ENCODE measurements at places on chromosomes 6 and 20.

DNA sequence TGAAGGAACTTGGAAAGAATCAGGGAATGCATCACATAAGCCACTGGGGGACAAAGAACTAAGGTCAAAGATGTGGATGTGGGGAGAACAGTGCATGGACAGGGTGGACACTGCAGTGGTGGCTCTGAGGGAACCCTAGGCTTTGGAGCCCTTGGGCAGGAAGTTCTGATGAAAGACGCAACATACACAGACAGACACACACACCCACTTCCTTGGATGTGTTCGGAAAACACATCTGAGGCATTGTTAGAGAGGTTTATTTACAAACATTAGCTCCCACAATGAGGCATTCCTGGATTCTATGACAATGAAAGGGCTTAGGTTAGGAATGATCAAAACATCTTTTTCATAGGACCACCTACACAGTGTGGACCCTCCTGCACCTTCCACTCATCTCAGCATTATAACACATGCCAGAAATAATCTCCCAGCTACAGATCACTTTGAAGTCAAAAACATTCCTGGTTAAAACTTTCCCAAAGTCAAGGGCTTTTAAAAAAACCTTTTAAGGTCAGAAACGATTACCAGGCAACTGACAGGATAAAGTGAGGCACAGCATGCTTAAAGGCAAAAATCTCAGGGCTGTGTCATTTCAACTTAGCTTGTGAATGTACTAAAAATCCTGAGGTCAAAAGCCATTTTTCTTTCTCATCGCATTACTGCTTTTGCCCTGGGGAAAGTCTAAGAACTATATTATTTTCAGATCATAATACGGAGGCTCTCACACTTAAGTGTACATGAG lies 6.4 kb upstream of the METTL24 start:
- no peak for DNase-seq

GRCh38 chr6:121503589-121503991 lies 68.1 kb downstream of the GJA1 start:
- DNase-seq = no peak

DNA sequence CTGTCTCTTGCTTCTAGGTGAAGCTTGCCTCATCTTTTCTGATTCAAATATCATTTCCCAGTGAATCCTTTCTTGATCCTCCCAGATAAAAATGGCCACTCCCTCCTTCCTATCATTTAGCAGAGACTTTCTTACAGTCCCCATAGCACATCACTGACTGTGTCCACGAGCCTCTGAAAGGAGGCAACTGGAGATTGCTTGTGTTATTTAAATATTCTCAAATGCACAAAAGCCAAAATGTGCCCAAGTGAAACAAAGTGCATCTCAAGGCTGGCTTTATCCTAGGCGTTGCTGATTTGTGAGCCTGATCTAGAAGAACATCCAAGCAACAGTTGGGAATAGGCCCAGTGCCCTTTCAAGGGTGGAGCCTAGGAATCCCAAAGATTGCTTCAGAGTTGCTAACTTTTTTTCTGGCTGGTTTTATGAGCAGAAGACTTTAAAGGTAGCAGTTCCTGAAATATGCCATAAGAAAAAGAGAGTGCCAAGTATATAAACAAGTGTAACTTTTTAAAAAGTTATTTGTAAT lies 393.6 kb downstream of the CD83 start:
- no peak for DNase-seq

- DNase-seq = no peak
Observed at GRCh38 chr6:121965739-121966138, 433.7 kb upstream of the HSF2 start.

DNA sequence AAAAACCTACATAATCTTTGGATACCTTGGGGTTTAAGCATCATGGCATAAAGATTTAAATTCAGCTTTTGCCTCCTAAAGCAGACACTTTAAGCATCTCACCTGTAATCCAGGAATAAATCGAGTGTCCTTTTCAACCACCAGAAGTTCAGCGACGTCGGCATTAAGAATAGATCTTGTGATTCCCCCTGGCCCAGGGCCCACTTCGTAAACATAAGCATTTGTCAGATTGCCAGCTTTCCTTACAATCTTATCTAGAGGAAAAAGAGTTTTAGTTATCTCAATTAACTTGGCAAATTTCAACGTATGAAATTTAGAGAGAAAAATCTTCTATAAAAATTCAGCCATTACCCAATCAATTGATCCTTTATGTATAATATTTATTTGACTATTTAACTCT lies 3.2 kb downstream of the TFB1M start:
- no peak for DNase-seq

DNA sequence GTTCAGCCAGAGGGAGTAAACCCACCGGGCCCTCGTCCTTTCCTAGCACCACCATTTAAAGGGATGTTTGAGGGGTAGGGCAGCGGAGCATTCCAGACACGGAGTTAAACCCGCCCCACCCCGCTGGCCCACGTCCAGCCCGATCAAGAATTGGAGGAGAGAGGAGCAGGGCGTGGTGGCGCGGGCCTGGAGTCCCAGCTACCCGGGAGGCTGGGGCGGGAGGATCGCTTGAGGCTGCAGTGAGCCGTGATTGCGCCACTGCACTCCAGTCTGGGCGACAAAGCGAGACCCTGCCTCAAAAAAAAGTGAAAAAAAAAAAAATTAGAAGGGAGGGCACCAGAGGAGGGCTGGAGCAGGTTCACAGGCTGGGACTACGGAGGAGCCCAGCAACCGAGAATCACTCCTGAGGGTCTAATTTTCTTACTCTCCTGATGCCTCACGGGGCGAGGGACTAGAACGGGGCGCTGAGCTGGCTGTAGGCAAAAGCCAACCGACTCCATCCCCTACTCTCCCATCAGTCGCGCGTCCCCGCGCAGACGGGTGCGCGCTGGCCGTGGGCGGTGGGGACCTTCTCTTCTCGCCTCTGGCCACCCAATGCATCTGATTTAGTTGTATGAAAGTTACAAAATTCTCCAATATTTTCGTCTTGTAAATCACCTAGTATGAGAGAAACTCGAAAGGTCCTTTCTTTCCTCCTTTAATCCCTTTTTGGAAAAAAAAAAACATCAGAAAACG lies 6.1 kb upstream of the HSPA1B start:
- DNase-seq = peak; percentile 77

DNA sequence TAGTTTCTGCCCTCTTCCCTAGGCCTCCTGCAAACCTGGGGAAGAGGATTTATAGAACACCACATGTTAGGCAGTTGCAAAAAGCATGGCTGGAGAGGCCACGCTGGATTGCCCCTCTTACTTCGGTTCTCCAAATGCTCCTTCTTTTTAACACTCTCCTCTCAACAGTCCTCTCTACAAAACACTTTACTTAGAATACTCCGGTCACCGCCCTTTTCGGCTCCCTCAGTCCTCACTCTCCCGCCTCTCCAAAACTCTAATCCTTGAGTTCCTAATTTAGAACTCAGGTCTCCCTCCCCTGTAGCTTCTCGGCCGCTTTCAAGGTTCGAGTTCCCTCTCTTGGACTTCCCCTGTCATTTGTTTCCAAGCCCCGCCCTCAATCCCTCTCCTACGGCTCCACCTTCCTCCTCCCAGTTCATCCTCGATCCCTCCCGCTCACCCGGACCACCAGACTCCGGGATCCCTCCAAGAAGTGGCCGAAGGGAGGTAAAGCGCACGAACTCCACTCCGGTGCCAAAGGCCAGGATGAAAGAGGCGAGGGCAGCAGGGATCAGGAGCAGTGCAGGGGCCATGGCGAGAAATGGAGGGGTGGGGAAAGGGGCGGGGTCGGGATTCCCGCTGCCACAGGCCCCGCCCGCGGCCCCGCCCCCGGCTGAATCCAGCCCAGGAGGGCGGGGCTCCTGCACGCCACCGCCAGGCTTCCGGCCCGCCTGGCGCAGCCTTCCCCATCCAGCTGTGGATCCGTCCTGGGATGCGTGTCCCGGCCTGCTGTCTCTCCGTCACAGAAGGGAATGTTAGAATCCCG lies at the start of gene NRM:
Gene NRM (minus strand): TSS at position 582 of the 805 bp plus-strand sequence. CDS start 10 bp downstream, at position 572.
- peak; percentile 86 for DNase-seq

- no peak for DNase-seq
Observed at GRCh38 chr6:15630202-15630601, 32.6 kb downstream of the DTNBP1 start.

GRCh38 chr6:108502832-108503231 lies 57.9 kb upstream of the FOXO3 start:
- no peak for DNase-seq

- DNase-seq = no peak
Observed at GRCh38 chr6:44332585-44332984, 9.9 kb upstream of the SPATS1 start.

GRCh38 chr6:128389820-128390534 lies 130.4 kb downstream of the PTPRK start:
- DNase-seq = no peak

DNA sequence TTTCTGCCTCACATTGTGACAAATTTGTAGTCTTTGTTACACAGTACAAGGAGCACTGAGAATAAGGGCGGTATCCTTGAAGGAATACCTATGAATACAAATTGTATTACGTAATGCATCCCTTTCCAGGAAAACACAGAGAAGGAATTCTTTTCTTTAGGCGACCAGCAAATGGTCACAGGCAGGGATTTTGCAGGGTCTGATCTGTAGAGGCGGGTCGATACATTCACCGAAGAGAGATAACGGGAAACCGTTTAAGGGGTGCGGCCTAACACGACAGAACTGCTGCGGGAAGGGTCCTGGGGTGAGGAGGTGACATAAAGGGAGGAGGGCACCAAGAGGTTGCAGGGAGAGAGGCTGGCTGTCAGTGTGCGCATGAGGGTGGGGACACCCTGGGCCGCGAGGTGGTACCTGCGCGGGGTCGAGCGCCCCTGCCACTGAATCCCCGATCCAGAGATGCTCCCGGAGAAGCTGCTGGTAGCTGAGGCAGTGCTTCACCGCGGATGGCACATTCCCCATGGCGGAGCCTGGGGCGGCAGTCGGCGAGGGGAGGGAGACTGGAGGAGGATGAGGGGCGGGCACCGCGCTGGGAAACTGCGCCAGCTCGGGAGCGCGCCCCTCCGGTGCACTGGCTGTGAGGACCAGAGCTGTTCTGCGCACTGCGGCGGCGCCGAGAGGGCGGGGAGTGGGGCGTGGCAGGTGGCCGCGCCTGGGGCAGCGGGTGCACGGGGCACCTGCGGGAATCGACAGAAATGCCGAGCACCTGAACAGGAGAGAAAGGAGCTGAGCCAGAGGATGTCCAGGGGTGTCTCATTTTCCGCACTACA lies at the start of gene HMGCLL1:
Gene HMGCLL1 (minus strand): TSS at position 656 of the 827 bp plus-strand sequence. CDS start 137 bp downstream, at position 519.
- DNase-seq = no peak

DNA sequence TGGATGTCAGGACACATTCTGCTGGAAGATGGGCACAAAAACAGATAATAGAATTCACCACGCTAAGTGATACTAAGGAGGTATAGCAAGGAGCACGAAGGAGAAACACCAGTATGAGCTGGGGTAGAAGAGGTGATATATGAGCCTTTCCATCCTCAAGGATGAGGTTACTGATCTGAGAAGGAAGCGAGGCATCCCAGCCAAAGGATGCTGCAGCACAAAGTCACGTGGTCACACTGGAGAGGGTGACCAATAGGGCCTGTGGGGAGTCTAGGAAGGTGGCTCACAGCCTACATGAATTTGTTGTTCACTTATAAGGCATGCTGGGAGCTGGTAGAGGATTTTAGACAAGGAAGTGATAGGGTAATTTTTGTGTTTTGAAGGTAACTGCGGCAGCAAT lies 1.4 kb downstream of the GINS1 start:
- DNase-seq = no peak

DNA sequence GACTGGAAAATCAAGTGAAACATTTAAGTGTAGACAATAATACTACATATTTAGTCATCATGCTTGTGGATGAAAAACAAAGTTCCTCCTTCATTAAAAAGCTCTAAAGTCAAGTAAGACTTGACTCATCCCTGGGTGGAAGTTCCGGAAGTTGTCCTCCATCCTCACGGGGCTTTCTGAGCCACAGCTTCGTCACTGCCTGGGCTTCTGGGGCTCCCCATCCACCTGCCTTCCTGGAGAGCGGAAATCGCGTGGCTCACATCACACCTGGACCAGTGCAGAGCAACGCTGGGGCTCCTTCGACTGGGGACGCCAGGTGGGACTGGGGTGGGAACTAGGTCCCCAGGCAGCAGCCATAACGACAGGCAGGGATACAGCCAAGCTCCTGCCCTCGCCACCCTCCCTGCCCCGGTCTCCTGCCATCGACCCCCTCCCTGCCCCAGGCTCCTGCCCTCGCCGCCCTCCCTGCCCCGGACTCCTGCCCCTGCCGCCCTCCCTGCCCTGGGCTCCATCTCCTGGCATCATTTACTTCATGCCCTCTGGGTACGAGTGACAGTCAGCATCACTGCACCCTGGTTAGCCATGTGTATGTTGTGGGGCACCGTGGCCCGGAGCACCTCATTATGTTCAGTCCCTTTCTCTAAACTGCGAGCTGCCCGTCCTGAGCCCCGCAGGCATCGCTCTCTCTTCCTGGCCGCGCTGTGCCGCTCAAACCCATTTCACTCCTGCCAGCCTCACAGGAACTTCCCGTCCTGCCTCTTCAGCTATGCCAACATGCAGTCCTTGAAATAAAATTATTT lies 12.9 kb downstream of the THBS2 start:
- DNase-seq = no peak

DNA sequence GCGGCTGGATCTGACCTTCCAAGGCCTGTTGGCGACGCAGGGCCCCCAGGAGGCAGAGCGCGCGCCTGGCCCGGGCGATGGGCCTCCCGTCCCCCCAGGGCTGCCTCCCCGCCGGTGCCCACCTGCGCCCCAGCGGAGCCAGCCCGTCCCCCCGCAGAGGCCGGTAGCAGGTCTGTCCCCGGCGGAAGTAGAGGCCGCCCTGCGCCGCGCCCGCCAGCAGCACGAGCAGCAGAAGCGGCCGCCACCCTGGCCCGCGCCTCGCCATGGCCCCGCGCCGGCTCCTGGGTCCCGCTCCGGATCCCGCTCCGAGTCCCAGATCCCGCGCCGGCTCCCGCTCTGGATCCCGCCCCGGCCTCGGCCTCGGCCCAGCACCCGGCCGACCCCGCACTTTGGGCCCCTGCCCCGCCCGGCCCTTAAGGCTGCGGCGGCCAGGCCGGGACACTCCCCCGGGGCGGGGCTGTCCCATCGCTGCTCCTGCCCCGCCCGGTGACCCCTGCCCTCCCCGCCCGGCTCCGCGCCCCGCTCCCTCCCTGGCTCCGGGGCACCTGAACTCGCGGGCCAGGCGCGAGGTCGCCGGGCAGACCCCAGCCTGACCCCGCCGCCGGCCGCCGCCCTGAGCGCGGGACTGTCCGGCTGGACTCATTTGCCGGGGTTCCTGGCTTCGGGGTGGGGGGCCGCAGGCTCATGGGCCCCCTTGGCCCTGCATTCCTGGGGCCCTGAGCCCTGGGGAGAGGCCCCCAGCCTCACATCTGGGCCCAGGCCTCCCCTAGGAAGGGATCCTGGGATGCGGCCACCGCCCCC lies at the start of gene CTSZ:
Gene CTSZ (minus strand): TSS at position 391 of the 801 bp plus-strand sequence. CDS start 126 bp downstream, at position 265.
- DNase-seq = no peak

DNA sequence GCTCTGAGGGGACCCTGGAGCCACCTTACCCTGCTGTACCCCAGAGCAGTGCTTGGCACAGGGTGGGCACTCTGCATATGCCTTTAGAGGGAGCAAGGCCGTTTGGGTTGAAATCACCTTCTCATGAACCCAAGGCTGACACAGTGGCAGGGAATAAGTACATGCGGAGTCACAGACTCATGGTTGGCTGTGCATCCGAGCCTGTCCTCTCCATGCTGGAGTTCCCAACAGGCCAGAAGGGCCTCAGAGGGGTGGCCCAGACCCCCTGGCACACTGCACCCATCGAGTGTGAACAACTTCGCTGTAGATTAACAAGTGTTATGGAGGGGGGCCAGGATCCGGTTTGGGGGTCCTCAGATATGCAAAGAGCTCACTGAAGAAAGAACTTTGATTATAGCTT lies 21.0 kb upstream of the IRF4 start:
- no peak for DNase-seq

GRCh38 chr6:82924799-82925535 lies 140.7 kb downstream of the UBE3D start:
- peak; percentile 26 for DNase-seq
